Stimulated activated CD4-positive, alpha-beta T cell treated with anti-CD3 and anti-CD28 coated beads, Interleukin-12 subunit alpha, Interleukin-12 subunit beta, amount 100 ng/mL, for 24 hours (primary cell): ENCODE measurements at places on chromosomes 3 and 15.

GRCh38 chr3:127791221-127791913, 30.9 kb downstream of the MGLL start:
- no peak for DNase-seq

DNA sequence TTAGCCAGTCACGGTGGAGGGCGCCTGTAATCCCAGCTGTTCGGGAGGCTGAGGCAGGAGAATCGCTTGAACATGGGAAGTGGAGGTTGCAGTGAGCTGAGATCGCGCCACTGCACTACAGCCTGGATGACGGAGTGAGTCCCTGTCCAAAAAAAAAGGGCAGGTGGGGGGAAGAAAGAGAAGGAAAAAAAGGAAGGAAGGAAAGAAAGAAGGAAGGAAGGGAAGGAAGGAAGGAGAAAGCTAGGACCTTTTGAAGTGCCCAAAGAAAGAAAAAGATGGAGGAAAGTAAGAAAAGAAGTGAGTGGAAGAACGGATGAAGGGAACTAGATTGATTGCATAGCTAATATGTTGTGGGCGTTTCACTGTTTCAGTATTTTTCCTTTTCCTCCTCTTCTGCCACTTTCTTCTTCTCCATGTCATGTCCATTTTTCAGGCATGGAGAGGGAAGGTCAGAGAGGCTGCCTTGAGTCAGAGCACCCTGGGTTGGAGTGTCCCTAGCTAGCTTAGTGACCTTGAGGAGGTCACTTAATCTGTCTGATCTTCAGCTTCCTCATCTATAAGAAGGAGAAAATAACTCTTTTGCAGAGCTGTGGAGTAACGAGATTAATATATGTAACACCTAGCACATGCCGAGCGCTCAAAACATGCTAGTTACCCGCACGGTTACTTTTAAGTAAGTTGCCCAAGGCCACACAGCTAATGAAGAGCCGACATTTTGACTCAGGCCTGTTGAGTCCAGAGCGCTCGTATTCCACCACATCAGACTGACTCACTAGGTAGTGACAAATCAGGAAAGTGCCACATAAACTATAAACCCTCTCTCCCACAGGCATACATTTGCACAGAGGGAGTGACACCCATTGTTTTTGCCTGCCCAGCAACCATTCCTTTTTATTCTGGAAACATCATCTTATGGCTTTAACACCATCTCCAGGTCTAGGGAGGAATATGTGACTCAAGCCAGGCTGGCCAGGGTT, 42.2 kb downstream of the BHLHE40 start:
- DNase-seq, result no peak

- DNase-seq, result no peak
These were observed 44.6 kb upstream of the SPATA12 start for GRCh38 chr3:57015912-57016311.

GRCh38 chr15:99320374-99321215, 69.3 kb downstream of the LRRC28 start:
- no peak for DNase-seq

GRCh38 chr3:3302964-3303363, 123.5 kb upstream of the CRBN start:
- DNase-seq, result no peak

DNA sequence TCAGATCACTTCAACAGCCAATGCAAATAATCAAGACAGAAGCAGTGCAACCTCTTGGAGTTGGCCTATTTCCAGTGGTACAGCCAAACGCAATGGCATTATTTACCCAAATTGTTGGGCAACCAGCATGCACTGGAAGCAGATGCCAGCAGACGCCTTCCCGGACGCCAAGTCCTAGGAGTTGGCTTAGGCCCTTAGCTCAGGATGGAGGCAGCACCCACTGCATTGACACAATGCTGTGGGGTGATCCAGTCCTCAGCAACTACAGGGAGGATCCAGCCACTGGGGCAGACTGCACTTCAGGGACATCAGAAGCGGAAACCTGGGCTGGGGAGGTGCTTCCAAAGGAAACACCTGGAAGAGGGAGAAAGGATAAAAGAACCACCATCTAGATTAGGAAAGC, 290.4 kb downstream of the FAM43A start:
- DNase-seq, result no peak

- no peak for DNase-seq
These were observed 12.0 kb upstream of the LINGO1 start for GRCh38 chr15:77644543-77645247.

GRCh38 chr3:154126651-154127050, 5.5 kb downstream of the ARHGEF26 start:
- no peak for DNase-seq

- DNase-seq, result no peak
These were observed 105.9 kb upstream of the KCNAB1 start for GRCh38 chr3:156014489-156014888.

DNA sequence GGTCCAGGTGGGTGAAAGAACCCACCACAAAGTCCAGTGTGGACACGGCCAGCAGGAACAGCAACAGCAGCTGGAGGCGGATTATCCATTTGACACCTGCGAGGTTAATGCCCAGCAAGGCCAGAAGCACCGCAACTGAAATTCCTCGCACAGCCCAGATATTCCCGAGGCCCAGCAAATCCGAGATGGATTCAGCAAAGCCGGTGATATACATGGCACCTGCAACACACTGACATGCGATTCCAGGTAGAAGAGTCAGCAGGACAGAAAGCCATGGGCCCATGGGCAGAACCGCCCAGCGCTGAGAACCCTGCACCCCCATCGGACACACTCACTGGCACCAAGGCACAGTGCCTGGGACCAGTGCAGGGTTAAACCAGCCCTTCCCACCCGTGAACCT, 34.8 kb downstream of the SLC12A8 start:
- DNase-seq, result no peak

GRCh38 chr3:122916084-122916483, 111.5 kb downstream of the SEMA5B start:
- no peak for DNase-seq

GRCh38 chr3:149227591-149228268, 6.1 kb upstream of the CP start:
- DNase-seq, result no peak

GRCh38 chr3:142077155-142077858, 72.0 kb downstream of the TFDP2 start:
- no peak for DNase-seq

DNA sequence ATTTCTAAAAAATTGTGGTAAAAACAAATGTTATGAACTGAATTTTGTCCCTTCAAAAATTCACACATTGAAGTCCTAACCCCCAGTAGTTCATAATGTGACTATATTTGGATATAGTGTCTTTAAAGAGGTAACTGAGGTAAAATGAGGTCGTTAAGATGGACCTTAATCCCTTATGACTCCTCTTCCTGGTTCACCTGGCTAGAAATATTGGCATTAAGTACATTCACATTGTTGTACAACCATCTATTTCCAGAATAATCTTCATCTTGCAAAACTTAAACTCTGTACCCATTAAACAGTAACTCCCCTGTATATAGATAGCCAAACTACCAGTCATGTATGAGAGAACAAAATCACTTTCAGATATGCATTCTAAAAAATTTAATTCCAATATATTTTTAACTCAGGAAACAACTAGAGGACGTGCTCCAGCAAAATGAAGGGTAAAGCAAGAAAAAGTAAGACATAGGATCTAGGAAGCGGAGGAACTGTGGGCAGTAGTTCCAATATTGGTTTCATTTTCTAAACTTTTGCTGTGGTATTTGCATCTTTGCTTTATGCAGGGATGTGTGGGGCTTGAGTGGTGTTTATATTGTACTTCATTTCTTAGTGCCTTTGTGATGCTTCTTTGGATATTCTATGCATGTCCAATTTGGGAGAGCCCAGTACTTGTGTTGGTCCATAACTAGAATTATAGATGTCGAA, 36.7 kb upstream of the IL20RB start:
- no peak for DNase-seq

DNA sequence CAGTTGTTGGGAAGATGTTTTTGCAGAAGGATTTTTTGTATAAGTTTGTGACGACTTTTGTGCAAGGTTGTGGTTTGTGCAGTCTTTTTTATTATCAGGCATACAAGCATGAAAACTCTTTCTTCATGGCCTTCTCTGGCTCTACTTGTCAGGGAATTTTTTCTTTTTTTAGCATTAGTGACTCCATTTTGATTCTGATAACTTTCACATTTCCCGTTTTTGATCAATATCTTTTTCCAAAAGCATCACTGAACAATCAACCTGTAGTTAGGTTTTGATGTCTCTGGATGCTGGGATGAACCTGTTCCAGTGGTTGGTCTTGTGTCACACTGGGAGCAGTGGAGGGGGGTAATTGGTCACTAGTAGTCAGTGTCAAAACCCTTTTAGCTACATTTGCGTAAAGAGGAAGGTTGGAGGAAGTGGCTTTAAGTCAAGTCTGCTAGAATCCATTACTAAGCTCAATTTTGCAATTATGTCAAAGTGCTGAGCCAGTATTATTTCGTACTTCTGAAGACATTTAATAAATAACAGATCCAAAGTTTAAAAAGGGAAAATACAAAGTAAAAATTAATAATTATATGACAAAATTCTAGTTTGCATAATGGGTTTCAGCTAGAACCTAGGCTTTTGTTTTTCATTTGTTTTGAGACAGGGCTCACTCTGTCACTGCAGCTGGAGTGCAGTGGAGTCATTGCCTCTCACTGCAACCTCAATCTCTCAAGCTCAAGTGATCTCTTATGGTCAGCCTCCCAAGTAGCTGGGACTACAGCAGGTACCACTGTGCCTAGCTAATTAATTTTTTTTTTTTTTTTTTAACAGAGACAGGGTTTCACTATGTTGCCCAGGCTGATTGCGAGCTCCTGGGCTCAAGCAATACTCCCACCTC, 18.8 kb upstream of the CFAP161 start:
- DNase-seq, result no peak

DNA sequence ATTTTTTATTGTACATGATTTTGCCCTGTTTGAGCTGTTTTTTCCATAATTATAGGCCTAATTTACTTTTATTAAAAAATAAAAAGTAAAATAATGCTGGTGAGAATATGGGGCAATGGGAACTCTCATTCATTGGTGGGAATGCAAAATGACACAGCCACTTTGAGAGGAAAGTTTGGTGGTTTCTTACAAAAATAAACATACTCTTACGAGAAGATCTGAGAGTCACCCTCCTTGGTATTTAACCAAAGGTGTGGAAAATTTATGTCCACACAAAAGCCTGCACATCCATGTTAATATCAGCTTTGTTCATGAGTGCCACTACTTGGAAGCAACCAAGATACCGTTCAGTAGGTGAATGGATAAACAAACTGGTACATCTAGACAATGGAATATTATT, 9.8 kb downstream of the MUC13 start:
- no peak for DNase-seq

- no peak for DNase-seq
These were observed 112.9 kb downstream of the SEC22A start for GRCh38 chr3:123314359-123315270.

GRCh38 chr3:164024786-164025185, 1053.5 kb downstream of the SI start:
- no peak for DNase-seq

DNA sequence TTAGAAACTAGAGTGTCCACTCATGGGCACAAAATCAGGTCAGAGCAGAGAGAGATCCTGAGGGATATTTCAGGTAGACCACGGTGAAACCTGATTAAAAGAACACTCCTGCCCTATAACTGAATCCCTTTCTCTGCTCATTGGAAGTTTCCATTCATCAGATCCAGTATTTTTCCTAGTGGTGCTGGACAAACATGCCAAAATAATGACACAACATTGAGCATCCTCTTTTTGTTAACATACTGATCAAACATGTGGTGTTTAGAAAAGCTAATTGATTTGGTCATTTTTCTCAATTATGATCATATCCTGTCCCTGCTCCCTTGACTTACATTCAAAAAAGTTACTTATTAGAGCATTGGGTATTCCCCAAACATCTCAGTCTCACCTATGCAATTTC, 27.2 kb downstream of the PTX3 start:
- no peak for DNase-seq

- no peak for DNase-seq
These were observed 717.5 kb downstream of the TUSC7 start for GRCh38 chr3:117427081-117427480.

DNA sequence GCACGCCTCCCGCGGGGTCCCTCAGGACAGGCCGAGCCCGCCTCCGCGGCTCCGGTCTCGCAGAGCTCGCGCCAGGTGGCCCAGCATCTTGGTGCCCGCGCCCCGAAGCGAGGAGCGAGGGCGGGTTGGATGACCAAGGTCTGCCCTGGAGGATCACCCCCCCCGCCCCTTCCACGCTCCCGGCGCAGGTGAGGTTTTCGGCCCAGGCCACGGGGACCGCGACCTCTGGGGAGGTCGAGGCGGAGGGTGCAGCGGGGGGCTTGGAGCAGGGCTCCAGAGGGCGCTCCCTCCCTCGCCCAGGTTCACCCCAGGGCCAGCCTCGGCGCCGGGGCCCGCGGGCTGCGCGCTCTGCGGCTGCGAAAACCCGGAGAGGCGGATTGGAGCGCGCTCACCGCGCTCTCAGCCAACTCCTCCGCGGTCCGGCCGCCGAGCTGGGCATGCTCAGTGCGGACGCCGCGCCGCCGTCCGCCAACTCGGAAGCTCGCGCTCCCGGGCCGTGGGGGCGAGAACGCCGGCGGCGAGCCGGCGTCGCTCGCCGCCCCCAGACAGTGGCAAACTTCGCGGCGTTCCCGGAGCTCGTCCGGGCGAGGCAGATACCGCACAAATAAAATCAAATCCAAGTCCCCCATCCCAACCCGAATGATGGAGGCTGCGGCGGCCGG, at the start of gene MED12L:
MED12L (plus strand) TSS at position 438 of the 662 bp plus-strand sequence. CDS start 1,263 bp downstream, outside the sequence.
- peak; percentile 58 for DNase-seq

- DNase-seq, result no peak
These were observed 18.8 kb downstream of the CORO2B start for GRCh38 chr15:68597581-68597980.

- no peak for DNase-seq
These were observed 27.5 kb upstream of the LCTL start for GRCh38 chr15:66593219-66593780.

DNA sequence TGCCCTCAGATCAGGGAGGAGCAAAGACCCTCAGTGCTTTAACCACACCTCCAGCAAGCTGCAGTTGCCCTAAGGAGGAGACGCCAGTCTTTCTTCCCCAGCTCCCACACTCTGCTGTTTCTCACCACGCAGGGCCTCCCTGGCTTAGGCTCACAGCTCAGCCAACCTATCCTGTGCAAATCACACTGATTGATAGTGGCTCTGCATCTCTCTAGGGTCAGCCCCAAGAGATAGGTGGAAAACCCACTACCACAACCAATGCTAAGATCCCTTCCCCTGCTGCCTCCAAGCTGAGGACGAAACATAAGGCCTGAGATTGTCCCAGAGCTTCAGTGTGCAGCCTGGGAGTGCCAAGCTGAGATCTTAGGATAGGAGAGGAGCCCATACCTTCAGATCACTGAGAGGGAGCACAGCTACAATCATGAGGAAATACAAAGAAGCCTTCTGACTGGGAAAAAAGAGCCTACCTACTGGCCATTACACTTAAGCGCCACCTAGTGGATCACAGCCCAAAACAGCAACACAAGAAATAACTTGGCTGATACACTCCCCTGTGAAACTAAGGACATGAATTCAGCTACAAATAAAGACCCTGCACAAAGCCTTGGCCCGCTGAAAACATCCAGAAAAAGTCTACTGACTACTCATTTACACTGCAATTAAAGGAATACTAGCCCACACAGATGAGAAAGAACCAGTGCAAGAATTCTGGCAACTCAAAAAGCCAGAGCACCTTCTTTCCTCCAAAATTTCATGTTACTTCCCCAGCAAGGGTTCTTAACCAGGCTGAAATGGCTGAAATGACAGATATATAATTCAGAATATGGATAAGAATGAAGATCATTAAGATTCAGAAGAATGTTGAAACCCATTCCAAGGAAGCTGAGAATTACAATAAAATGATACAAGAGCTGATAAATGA, 271.5 kb upstream of the DCBLD2 start:
- peak; percentile 17 for DNase-seq
